ENCODE measurements at places on chromosomes 3 and 15.

GRCh38 chr3:125042725-125043406 is 12.9 kb downstream of the HEG1 start:
- no peak for DNase-seq

DNA sequence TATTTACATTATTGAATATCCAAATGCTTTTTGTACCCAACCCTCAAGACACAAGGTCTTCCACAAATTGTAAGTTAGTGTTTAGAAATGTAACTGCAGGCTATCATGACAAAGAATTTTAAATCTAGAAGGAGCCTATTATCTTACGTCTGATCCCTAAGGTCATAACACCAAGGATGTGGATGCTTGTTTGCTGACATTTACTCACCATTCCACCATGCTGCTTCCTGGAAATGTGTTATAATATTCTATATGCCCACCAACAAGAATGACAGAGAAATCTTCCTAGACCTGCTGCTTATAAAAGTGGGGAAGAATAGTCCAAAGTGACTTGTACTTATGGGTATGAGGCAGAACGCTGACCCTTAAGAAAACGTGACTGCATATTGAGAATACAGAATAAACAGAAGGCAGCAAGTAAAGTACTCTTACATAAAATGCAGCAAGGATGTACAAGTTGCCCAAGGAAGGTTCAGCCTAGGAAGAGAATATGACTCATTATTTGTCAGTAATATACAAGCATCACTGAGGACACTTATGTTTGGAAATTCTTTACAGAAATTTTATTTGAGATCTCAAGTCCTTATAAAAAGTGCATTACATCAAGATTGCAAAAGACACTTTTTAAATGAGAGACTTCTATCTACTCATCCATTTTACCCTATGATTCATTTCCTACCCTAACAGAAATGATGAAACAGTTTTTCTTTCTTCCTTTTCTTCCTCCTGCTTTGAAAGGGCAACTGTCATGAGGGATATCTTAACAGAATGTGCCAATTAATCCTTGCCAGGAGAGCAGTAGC is 59.6 kb downstream of the ESYT3 start:
- DNase-seq, result peak; percentile 51

DNA sequence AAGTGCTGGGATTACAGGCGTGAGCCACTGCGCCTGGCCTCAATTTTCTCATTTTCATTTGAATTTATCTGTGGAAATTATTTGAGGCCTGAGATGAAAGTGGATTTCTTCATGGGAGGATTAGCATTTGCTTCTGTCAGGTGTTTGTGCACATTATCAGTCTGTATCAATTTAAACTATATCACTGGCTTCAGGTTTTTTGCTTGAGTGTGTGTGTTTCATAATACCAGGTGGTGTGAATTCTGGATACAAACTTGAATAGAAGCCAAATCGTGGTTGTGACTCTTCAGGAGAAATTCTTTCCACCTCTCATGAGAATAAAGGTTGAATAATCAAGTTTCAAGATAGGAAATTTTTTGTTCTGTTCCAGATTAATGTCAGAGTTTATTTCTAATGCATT is 56.4 kb downstream of the CGGBP1 start:
- no peak for DNase-seq

DNA sequence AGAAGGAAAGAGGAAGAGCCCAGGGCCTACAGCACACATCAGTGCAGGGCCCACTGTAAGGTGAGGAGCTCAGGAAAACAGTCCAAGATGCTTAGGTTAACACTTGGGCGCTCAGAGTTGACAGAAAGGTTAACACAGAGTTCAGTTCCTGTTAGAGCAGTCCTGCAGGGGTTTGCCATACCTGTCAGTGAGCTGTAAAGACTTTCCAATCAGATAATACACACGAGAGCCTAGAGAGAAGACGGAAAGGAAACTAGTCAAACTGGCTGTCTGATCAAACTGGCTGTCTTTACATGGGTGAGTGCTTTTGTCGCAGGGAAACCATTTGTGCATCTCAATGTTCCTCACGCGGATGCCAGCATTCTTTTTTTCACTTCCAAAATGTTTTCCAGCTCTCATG is 61.4 kb upstream of the ARHGEF26 start:
- no peak for DNase-seq

GRCh38 chr3:120145542-120146285 is 51.5 kb upstream of the GSK3B start:
- no peak for DNase-seq

GRCh38 chr3:124229420-124229819 is 237.5 kb upstream of the ROPN1 start:
- DNase-seq, result no peak

DNA sequence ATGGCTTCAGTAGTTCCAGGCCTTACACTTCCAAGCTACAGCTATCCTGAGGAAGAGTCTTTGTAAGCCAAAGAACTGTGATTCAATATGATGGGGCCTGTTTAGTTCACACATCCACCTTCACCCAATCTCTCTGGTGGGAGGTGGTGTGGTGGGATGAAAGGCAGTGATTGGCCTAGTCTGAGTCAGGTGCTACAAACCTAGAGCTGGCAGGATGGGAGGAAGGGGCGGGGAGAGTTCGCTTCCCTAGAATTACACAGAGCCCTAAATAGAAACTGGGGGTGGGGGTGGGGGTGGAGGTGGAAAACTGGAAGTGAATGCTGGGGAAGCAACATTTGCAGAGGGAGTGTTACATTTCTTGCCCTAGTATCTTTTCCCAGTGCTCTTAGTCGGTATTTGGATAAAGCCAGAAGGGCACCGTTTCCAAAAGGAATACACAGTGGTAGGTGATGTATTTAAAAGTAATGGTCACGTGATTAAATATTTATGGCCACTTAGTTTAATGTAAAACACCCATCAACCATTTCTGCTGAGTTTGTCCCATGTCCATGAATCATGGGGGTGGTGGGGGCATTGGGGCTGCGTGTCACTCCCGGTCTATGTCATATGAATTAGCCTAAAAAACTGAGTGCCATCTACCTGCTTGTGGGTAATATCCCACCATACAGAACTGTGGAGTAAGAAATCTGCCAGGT is 247.6 kb upstream of the PROK2 start:
- DNase-seq, result no peak

- peak; percentile 32 for DNase-seq
Observed at GRCh38 chr3:99789011-99789721, 28.5 kb upstream of the CMSS1 start.

GRCh38 chr3:151593928-151594327 is 133.1 kb upstream of the IGSF10 start:
- DNase-seq, result no peak

- peak; percentile 20 for DNase-seq
Observed at GRCh38 chr3:14439501-14440167, 37.2 kb downstream of the SLC6A6 start.

DNA sequence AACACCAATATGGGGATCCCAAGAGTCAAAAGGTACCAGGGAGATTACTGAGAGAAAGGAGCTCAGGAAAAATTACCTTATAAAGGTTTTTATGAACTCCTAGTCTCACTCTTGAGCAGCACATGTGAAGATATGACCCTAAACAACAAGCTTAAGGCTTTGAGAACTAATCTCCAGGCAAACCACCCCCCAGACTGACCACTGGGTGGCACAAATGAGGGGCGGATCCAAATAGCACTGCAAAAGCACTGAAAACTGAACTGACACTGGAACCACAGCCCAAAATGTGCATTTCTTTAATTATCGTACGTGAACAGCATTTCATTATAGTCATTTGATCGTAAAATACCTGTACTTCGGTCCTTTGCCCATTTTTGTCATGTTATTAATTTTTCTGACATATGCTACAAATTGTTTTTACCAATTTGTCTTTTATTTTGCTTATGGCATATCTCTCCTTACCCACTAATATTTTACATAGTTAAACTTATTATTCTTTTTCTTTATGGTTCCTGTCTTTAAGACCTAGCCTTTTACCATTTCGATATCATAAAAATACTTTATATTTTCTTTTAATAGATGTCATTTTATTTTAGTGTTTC is 31.5 kb upstream of the TFDP2 start:
- no peak for DNase-seq

DNA sequence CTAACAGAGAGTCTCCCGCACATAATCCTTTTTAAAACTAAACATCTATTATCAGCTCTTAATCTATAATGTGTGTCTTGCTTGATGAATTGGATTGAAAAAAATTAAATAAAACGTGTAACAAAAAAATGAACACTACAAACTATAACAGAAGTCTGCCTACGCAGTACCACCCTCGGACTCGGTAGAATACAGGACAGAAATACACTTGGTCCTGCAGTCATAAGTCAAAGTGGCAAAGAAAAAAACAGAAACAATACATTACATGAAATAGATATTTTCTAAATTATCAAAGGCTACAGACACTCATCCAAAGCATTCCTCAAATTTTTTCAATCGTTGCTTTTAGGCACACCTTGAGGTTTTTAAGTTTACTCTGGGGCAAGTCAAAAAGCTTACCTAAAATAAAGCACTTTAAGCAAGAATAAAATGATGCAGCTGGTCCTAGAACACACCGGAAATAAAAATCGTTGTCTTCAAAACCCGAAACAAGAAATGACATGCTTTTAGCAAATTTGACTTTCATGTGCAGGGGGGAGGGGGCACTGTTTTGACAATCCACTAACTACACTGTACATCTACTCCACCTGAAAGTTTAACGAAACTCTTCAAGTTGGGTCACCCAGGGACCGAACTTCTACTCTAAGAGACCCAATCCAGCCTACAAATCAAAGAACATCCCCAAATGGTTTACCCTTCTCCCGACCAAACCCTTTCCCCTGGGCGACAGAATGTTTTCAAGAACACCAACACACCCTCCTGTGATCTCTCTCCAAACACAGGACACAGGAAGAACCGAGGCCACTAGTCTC is 1.3 kb downstream of the ADAM10 start:
- DNase-seq, result no peak

DNA sequence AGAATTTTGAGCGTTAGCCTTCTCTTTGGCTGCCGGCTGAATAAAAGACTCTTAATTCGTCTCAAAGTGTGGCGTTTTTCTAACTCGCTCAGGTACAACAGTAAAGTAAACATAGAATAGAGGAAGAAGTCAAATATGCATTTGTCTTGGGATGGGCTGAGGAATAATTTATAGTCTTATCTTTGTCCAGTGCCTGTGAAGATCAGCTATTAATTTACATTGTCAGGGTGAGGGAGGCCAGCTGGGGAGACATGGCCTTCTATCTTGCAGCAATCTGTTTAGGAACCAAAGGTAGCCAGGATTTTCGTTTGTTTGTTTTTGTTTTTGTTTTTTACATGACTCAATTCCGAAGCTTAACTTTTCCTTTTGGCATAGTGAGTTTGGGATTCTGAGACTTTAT is 100.2 kb downstream of the VPS8 start:
- DNase-seq, result no peak

DNA sequence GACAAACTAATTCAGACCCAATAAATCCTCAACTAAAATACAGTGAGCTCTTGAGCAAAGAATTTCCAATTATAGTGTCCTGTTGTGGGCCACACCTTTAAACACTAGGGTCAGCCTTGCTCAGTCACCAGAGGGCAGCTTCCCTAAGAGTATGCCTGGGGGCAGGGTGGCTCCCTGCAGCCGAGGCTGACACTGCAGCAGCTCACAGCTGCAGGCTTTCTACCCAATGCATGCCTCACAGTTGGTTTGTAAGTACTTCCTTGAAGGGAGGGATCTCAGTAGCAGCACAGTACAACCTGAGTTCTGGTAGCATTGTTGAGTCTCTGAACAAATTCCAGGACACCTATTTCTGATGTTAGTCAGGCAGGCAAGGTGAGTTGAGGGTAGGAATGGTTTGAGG is 335.6 kb downstream of the TUSC7 start:
- no peak for DNase-seq

- DNase-seq, result peak; percentile 32
Observed at GRCh38 chr15:56524915-56525314, 60.0 kb upstream of the MNS1 start.

DNA sequence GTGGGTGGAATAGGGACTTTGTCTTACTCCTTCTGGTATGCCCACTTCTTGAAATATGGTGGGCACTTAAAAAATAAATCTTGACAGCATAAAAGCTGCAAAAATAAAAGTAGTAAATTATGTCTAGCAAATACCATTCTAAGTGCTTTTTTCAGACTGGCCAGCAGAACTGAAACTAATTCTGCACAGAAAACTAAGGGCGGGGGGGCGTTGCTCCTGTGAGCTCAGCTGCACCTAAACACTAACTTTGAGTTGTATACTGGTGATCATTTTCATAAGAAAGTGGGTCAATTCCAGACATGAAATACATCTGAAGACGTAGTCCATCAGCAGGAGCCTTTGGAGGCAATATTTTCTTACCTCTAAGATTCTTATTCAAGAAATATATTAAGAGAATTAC is 114.8 kb downstream of the WDR76 start:
- DNase-seq, result no peak

DNA sequence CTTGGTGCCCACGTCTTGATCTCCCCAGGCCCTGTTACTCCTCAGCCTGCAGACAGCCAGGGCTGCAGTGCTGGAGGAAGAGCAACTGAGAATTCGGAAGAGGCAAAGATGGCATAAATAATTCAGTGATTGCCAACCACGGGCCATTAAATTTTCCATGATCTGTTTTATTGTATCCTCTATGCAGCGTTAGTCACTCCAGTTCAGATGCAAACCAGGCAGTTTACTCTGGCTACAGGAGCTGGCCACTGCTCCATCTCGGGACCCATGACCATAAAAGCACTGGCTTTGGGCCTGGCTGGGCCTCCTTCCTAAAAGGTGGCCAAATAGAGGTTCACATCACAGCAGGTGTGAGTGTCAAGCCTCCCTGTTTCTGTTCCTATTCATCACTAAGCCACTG is 137.6 kb upstream of the TLE3 start:
- DNase-seq, result no peak

- DNase-seq, result no peak
Observed at GRCh38 chr3:72601983-72602750, 246.1 kb downstream of the SHQ1 start.

GRCh38 chr3:161423911-161424522 is 52.7 kb upstream of the SPTSSB start:
- peak; percentile 23 for DNase-seq

GRCh38 chr3:189685860-189686259 is 54.7 kb downstream of the TP63 start:
- peak; percentile 79 for DNase-seq

DNA sequence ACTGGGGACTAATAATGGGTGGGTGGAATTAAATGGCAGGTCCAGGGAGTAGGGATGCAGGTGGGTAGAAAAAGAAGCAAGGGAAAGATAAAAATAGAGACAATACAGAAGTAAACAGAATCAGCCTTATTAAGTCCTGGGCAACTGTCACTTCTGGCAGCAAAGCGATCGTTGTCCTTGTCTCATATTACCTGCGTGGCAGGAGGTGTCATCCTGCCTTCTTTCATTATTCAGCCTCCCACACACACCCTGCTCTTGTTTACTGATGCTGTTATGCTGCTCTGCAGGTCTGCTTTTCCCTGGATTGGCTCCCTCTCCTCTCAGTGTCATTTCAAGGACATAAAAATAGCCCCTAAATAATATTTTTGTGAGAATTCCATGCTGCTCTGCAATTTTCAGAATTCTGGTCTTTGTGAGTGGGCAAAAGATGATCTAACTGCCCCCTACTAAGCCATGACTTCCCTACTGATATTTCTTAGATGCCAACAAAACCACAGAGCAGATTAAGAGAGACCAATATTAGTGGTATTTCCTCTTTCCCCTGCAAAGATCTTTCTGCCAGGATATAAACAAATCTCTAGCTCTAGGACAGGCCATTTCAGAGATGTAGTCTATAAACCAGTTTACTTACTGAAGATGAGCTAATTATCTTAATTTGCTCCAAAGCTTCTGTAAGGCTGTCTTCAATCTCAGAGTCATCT is 8.5 kb downstream of the VEPH1 start:
- DNase-seq, result no peak

All from fibroblast of skin of left quadriceps (primary cell).